ENCODE measurements at places on chromosomes 1 and 21.

GRCh38 chr1:84776639-84777038 lies 86.4 kb upstream of the SSX2IP start:
- DNase-seq: no peak

- no peak for DNase-seq
Observed at GRCh38 chr21:36697060-36697850, 1.7 kb upstream of the SIM2 start.

DNA sequence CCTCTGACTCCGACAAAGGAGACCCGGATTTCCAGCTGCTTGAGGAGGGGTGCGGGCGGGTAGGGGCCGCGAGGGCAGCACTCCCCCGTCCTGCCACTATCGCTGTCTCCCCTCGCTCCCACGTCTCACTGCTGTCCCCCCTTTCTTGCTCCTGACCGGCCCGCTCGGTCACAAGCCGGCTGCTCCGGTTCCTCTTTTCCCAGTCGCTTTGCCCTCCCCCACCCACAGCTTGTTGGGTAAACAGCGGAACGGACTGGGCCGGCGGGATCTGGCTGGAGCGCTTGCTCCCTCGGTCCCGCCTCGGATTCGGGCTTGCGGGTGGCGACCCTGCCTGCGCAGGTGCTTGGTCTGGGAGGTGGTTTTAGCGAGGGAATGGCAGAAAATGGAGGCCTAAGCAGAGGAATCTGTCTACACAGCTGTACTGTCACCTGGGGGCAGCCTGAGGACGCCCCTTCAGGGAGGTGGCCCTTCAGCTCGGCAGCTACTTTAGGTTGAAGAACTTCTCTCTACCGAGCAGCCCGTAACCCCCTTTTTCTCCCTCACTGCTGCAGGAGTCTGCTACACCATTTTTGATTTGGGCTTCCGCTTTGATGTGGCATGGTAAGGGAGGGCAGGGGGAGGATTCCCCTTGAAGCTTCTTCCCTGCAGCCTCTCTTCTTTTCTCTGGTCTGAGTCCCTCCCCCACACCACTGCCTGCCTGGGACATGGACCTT lies 645 bp downstream of the ATP6V0B start:
- no peak for DNase-seq

DNA sequence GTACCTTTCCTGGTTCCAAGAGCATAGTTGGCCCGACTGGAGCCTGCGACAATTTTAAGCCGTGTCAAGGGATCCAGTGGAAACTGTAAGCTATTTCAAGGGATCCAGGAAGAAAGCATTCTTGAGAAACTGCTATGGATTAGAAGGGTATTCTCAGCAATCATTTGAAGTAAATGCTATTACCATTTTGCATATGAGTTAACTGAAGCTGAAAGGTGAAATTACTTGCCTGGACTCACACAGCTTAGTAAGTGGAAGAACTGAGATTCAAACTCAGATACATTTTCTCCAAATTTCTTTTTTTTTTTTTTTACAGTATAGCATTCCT lies 589 bp downstream of the ZNF684 start:
- no peak for DNase-seq

DNA sequence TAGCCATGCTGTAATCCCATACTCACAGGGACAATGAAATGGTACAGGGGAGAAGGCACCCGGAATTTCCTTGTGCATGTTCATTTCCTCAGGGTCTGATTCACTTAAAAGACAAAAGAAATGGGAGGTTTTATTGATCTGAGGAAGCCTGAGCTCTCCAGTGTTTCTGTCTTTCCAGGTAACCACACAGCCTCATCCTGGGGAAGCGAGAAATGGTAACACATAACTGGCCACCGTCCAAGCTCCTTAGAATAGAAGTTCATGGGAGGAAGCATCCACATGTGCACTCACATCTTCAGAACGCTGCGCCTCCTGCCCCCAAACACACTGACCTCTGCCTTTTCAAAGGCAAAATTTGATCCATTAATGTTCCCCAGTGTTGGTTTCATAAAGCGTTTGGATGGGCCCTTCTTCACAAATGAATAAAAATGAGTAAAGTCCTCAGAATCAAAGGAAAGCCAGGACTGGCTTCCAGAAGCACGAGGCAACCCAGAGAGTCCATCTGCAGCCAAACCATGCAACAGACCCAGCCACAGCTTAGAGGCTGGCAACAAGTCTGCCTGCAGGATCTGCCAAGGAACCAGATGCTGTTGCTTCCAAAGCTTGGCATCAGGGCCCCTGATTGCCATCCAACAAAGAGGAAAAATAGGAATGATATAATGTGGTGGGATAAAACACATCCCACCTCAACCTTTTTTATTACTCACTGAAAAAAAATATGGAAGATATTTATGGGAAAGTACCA lies 120.3 kb downstream of the ZBTB18 start:
- DNase-seq: no peak

- no peak for DNase-seq
Observed at GRCh38 chr1:182617014-182617429, 12.8 kb upstream of the RGS16 start.

DNA sequence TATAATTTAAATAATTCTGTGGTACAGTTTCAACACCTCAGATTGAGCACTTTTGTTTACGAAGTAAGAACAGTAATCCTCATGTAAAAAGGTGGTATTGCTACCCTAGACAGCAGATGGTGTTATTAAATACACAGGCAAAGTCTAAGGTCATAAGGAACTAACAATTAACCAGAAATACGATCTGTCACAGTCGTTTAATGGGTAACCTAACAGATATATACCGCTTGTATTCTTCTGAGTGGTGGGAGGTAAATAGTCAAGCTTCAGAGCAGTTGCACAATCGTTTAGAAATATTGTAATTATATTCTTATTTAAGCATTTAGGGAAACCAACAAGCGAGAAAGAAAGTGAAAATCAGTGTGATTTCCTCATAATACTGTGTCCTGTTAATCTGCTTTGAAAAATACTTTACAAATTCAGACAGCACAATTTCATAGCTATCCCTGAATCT lies 9.8 kb upstream of the IRF2BP2 start:
- no peak for DNase-seq

DNA sequence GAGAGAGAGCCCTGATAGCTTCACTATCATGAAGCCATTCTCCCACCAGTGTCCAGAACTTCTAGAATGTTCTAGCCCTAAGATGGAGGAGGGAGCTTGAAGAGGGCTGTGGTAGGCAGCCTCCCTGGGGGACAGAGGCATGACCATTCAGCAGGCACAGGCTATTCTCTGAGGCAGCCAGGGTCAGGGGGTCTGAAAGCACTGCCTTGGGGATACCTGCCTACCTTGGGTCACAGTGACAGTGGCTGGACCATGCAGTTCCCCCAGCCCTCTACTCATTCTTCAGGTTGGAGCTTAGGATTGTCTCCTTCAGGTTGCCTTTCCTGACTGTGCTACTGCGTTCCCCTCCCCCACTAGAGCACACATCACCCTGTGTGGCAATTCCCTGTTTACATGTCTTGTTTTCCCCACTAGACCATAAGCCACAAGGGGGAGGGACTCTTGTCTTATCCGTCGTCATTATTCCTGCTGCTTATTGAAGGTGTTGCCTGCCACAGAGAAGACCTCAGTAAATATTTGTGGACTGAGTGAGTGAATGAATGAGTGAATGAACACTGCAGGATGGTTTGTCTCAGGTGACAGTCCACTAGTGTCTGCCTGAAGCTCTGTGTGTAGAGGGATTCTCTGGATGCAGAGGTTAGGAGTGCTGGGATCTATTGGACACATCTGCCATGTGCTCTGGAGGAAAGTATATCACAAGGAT lies 5.2 kb downstream of the ZDHHC18 start:
- no peak for DNase-seq

DNA sequence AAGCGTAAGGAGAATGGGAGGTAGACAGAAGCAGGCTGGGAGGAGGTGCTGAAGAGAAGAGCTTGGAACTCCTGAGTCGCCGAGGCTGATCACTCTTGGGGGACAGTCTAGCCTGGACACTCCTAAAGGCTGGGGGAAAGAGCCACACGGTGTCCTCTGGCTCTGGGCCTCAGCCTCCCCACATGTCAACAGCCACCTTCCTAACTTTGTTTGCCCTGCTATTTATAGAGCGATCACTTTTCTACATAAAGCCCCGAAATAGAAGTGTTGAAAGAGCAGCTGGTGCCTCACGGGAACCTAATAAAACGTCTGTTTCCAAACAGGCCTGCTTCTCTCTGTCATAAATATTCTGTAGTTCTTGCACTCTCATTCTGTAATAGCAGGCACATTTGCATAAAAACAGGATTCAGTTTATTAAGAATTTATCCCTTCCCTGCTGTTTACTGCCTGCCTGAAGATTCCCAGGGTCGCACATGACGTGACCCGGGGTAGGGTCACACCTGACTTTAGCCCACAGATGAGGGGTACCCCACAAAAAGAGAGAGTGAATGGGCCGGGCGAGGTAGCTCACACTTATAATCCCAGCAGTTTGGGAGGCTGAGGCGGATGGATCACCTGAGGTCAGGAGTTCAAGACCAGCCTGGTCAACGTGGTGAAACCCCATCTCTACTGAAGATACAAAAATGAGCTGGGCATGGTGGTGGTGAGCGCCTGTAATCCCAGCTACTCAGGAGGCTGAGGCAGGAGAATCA lies 212.5 kb downstream of the TOMM20 start:
- no peak for DNase-seq

DNA sequence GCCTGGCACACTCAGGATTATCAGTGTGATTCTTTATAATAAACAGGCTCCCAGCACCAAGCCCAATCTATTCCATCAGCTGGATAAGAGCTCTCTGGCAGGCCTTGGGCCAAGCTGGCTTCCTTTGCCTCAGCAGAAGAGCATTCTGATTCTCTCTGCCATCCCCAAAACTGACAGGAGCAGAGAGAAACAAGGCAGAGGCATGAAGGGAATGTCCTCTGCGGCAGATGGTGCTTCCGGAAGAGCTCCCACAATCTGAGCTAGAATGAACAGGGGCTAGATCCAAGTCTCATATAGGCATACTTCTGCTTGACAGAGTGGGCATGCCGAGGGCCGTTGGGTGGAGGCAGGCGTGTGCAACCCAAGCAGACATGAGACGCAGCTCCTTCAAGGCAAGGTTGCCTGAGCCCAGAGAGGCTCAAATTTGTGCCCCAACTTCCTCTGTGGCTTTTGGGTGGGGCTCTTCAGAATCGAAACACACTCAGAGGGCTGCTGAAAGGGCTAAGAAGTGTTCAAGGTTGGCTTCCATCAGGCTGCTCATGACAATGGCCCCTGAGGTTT lies 4.0 kb downstream of the CAPN2 start:
- DNase-seq: no peak

- DNase-seq: no peak
Observed at GRCh38 chr1:47491341-47491753, 53.5 kb downstream of the FOXD2 start.

DNA sequence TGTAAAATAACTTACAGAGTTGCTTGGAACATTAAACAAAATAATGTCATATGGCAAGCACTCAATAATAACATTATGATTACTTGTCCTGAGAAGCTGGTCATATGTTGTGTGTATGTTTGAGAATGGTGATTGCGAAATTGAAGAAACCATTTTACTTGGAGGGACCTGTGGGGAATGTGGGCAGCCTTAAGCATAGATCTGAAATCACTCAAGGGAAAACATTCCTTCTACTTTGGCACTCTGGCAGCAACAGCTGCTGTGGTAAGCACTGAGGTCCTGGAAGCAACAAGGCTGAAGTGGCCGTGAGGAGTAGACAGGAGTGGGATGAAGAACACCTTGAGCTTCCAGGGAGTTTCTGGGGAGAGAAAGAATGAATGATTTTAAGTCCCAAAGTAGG lies 165.4 kb upstream of the ADAMTS5 start:
- no peak for DNase-seq

GRCh38 chr1:182561456-182561855 lies 27.6 kb downstream of the RNASEL start:
- DNase-seq: no peak

GRCh38 chr1:48120621-48121020 lies 101.9 kb upstream of the SLC5A9 start:
- DNase-seq: no peak

- DNase-seq: no peak
Observed at GRCh38 chr1:155141749-155142148, 1.4 kb upstream of the DPM3 start.

GRCh38 chr21:16216288-16216962 lies 486.6 kb downstream of the USP25 start:
- no peak for DNase-seq

GRCh38 chr1:32104127-32104526 lies 3.7 kb upstream of the KPNA6 start:
- no peak for DNase-seq

- DNase-seq: no peak
Observed at GRCh38 chr1:26839339-26839722, 12.8 kb downstream of the ZDHHC18 start.

GRCh38 chr1:31423418-31423947 lies 10.5 kb downstream of the SERINC2 start:
- DNase-seq: no peak

GRCh38 chr1:154820646-154821045 lies 49.4 kb downstream of the KCNN3 start:
- no peak for DNase-seq

- DNase-seq: no peak
Observed at GRCh38 chr21:44913425-44914175, 7.1 kb downstream of the ITGB2 start.

DNA sequence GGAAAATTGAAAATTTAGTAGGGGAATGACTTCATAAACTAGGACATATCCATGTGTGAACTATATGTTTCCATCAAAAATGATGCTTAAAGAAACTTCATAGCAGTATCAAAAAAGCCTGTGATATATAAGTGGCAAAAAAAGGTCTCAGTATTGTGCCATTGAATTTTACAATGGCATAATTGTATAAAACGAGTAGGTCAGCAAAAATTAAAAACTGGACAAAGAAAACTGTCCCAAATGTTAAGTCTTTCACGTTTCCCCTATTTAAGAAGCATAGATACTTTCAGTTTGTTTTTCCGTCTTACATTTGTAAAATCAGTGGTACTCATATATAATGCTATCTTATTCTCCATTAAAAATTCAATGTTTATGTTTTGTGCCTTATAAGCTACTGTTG lies 43.2 kb downstream of the LRRC8B start:
- DNase-seq: no peak

DNA sequence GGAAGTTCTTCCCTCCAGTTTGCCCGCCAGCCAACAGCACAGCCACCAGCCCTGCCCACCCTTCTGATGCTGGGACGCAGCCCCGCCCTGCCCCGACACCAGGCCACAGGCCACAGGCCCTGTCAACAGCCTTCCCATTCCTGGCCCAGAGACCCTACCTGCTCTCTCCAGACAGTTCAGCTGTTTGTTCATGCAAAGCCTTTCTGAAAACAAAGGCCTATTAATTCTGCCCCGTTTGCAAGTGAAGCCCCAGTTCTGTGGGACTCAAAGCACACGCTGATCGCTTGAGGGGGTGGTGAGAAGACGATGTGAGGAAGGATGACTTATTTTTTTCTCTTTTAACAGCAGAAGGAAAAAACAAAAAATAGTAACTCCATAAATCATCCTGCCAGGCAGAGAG lies 55.4 kb upstream of the KIF26B start:
- no peak for DNase-seq

- DNase-seq: no peak
Observed at GRCh38 chr1:76254104-76255030, 179.8 kb downstream of the ST6GALNAC3 start.

- DNase-seq: no peak
Observed at GRCh38 chr1:23650344-23650990, 41.1 kb upstream of the RPL11 start.

GRCh38 chr1:41855713-41856112 lies 63.0 kb downstream of the HIVEP3 start:
- DNase-seq: no peak

- no peak for DNase-seq
Observed at GRCh38 chr1:218475275-218475674, 130.1 kb downstream of the TGFB2 start.
